NCI-H2171 treated with DMSO at 0.1 percent for 48 hours (cell line): ENCODE measurements at places on chromosomes 6 and 20.

- DNase-seq, result no peak
These were observed 2.3 kb upstream of the INSM1 start for GRCh38 chr20:20365480-20366161.

- no peak for DNase-seq
These were observed 5.9 kb upstream of the EYA4 start for GRCh38 chr6:133235221-133235620.

- DNase-seq, result no peak
These were observed 58.7 kb upstream of the TGM3 start for GRCh38 chr20:2237059-2237458.

DNA sequence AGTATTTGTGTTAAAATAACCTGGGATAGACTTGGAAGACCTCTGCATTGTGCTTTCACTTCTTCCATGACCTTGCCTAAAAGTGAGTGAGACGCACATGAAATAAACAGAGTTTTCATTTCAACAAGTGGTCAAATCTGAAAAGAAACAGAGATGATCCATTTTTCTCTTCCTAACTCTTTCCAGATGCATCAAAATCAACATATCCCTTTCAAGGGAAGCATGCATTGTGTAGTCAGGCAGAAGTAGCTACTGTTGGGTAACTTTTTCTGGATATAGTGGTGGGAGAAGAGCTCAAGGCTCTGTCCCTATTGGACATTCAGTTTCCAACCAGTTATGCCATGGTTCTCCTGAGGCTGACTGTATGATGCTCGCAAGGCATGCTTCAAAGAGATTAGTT lies 233.0 kb upstream of the JAG1 start:
- no peak for DNase-seq

- DNase-seq, result no peak
These were observed 7.0 kb upstream of the EPB41L2 start for GRCh38 chr6:131070061-131070460.

DNA sequence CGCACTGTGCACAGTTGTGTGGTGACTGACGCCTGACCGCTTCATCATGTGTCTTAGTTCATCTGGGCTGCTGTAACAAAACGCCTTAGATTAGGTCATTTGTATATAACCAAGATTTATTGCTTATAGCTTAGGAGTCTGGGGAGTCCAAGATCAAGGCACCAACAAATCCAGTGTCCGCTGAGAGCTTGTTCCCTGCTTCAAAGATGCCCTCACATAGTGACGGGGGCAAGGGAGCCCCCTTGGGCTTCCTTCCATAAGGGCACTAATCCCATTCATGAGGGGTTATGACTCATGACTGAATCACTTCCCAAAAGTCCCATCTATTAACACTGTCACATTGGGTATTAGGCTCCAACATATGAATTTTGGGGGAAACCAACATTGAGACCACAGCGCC lies 34.6 kb downstream of the CYP24A1 start:
- no peak for DNase-seq

GRCh38 chr6:7073821-7074525 lies 33.8 kb upstream of the RREB1 start:
- no peak for DNase-seq

DNA sequence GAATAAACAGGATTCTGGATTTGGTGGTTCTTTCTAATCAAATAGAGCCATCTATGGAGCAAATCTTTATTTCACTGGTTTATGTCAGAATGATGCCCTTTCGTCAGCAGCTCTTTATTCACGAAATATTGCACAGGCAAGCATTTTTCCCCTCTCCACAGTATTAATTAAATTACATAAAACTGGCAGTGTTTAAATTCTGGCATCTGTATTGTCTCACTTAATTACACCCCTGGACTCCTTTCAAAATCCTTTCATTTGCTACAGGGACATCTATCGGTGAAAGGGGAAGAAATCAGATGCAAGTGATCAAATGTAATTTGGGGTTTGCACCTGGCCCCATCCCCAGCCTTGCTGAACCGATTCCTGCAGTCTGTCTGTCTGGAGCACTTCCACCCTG lies 801.9 kb downstream of the QKI start:
- DNase-seq, result no peak

GRCh38 chr20:14845199-14846160 lies 508.1 kb upstream of the FLRT3 start:
- no peak for DNase-seq

GRCh38 chr6:6386010-6386409 lies 65.5 kb upstream of the F13A1 start:
- DNase-seq, result no peak

DNA sequence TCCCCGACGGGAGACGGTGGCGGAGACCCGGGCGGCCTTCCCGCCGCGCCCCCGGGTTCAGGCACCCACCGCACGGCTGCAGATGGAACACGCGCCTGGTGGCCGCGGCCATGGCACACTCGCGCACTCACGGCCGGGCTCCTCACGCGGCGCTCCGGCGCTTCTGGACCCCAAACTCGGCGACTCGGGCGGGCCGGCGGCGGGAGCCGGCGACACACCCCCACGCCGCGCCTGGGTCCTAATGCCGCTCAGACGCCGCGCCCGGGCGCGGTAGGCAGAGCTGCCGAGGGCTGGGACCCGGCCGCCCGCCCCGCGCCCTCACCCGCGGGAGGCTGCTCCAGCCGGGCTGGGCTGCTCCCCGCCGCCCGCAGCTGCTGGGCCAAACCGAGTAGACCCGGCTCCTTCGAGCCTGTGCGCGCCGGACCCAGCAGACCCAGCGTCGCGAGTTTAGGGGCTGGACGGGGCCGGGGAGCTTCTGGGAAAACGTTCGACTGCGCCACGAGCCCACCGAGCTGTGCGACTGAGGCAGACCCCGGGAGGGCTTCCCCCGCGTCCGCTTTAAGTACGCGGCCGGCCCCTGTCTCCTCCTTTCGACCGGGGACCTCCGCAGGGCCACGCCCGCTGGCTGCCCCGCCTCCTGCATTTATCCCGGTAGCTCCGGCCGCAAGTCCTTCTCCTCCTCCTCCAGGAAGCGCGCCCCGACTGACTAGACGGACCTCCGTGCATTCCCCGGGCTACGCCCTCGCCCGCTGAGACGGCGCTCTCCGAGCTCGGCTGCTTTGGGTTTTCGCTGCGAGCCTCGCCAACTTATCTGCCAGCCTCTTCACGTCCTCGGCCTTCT lies at the start of gene SLC4A11:
TSS of gene SLC4A11 (minus strand) at position 165 of the 841 bp plus-strand sequence. CDS start at position 112, 53 bp downstream.
- peak; percentile 34 for DNase-seq

GRCh38 chr6:85421972-85422371 lies 27.9 kb upstream of the NT5E start:
- DNase-seq, result no peak

- peak; percentile 96 for DNase-seq
These were observed 98.5 kb downstream of the LY86 start for GRCh38 chr6:6686748-6687601.

GRCh38 chr20:1187605-1188171 lies 2.9 kb upstream of the TMEM74B start:
- DNase-seq, result no peak

DNA sequence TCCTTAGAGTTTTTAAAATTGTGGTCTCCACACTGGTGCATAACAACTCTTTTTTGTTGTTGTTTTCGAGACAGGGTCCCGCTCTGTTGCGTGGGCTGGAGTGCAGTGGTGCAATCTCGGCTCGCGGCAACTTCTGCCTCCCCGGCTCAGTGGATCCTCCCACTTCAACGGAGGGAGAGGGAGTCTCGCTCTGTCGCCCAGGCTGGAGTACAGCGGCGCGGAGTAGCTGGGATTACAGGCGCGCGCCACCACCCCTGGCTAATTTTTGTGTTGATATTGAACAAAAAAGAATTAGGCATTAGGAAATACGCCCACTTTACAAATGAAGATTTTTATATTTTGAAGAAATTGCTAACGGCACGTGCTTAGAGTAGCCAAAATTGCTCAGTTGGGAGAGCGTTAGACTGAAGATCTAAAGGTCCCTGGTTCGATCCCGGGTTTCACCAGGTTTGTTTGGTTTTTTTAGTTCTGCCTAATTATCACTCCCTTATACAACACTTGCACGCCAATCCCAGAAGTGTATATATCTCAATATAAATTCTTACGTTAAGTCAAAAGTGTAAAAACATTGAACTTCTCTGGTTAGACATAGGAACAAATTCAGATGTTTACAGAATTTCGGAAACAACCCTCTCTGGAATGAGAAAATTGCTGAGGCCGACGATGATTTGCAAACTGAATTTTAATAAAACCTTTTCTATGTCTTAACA lies 159.6 kb downstream of the TRIM27 start:
- no peak for DNase-seq

DNA sequence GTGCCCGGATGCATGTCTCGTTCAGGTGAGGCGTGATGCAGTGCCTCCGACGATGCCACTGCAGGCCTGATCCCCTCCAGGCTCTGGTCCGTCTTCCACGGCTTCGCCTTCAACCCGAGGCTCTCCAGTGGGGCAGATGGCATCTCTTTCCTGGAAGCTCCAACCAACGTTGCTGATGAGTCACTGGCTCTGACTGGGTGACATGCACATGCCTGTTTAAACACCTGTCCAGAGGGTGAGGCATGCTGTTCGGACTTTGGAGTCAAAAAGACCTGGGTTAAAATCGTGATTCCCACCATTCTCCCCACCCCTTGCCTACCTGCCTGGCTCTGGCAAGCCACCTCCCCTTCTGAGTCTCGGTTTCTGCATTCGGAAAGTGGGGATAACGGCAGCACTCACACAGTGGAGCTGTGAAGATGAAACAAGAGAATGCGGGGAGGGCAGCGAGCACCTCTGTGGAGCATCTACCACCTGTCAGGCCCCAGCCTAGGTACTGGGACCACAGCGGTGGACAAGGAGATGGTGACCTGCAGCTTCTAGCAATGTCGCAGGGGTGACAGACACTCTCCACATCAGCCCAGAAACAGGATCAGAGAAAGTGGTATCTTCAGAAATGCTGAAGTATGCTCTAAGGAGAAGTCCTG lies 8.5 kb upstream of the EDN3 start:
- peak; percentile 21 for DNase-seq

- DNase-seq, result no peak
These were observed 122.0 kb downstream of the TCP11 start for GRCh38 chr6:35019171-35019570.

DNA sequence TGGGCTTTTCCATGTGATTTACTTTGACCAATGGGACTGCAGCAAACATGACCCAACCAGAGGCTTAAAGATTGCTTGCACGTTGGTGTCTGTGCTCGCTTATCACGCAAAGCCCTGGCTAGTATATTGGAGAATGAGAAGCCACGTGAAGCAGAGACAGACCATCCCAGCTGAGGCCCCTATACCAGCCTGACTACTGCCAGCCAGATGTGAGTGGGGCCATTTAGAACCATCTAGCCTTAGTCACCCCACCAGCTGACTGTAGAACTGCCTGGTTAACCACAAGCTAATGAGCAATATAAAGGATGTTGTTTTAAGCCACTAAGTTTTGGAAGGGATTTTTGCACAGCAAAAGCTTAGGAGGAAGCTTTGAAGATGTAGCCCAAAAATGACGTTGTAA lies 74.5 kb downstream of the MACROD2 start:
- no peak for DNase-seq

DNA sequence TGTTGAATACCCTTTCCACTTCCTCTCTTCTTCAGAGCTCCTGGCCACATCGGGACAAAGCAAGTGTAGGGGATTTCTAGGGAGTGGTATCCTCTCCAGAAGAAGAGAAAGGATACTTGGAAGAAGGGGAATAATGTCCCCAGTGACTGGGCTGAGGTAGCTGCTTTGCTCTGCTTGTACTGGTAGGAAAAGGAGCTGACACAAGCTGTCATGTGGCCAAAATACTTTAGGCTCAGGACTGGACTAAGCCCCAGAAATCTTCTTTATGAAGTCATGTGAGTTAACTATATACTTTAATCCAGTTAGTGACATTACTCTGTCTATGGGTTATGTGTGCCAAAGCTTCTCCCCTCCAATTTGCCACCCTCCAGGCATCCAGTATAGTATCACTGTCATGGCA lies 40.5 kb downstream of the AKIRIN2 start:
- DNase-seq, result no peak

DNA sequence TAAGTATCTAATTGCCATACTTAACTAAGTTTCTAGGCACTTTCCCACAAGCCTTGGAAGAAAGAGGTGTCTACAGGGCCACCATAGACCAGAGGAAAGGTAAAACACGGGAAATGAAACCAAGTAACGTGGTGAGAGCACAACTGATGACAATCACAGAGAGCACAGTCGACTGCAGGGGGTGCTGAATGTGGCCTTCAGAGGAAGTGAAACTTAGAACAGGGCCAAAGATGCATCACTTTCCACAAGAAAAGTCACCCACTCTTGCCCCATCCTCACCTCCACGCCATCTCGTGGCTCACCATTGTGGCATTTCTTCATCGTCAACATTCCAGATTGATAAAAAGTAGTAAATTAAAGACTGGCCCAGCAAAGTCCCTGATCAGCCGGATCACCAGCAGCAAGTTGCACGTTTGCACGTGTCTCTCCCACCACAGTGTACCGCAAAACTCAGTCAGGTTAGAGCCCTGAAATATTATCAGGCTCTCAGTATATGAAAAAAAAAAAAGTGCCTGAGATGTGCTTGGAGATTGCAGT lies 31.4 kb downstream of the HIVEP2 start:
- DNase-seq, result no peak

GRCh38 chr20:47620808-47621805 lies 119.4 kb downstream of the NCOA3 start:
- peak; percentile 82 for DNase-seq

DNA sequence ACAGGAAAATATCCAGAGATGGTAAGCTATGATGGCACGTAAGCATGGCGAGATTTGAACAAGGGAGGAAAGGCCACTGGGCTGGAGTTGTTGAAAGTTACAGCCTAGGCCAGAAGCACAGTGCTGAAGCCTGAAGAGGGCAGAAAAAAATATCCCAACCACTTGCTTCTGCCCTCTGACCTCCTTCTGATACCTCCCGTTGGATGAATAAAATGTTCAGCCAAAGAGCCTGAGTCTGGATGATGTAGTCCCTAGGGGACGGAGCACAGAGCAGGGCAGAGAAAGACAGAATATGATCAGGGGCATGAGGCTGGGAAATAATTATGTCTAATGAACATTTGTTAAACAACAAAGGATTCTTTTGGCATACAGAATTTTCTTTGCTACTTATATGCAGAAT lies 19.7 kb downstream of the KLHL31 start:
- no peak for DNase-seq

- no peak for DNase-seq
These were observed 78.9 kb downstream of the OLIG3 start for GRCh38 chr6:137415127-137415833.

- no peak for DNase-seq
These were observed 230.1 kb downstream of the SIM1 start for GRCh38 chr6:100234625-100235024.

DNA sequence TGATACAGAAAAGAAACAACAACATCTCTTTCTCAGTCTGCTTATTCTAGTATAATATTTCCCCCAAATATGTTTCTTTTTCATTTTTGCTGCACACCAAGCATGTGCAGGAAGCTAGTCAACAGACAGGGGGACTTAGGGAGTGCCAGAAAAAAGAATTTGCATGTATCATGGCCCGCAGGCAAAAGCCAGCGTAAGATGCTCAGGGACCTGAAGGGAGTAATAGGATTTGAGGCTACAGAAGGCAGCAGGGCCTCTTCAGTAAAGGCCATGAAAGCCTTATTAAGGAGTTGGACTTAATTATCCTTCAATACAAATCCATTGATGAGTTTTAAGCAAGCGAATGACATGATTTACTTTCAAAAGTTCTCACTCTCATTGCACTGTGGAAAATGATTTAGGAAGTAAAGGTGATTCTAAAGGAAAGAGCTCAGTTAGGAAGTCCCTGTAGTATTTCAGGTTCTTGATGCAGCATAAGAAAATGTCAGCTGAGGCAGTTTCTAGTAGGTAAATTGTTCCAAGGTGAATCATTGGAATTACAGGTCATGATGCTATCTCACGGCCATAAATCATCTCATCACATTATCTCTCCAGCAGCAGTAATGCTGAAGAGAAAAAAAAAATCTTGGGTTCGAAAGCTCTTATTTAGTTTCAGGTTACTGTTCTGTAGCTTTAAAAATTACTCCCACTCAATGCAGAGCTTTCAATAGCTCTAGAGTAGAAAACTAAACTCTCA lies 94.8 kb downstream of the PTCHD4 start:
- no peak for DNase-seq
